ENCODE measurements at places on chromosomes 5 and 9.

- no peak for DNase-seq
Observed at GRCh38 chr5:60972231-60972630, 27.2 kb downstream of the NDUFAF2 start.

DNA sequence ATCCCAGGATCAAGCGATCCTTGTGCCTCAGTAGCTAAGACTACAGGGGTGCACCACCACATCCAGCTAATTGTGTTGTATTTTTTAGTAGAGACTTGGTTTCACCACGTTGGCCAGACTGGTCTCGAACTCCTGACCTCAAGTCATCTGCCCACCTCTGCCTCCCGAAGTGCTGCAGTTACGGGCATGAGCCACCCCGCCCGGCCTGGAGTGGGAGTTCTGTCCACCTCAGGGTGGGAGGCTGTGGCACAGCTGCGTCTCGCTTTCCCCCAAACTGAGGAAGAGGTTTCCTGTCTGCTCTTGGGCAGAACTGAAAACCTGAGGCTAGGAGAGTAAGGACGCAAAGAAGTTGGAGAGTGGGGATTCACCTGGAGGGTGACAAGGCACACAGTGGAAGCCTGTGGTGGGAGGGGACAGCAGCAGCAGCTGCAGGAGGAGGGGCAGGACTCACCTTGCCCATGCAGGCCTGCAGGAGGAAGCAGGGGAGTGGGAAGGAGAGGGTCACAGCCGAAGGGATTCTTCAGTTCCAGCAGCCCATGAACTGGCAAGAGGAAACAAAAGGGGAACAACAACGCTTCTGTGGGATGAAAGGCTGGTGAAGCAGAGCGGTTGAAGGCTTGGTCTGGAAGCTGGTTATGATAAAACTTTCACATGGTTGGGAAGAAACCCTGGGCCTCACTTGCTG, 181.4 kb downstream of the GAS1 start:
- DNase-seq = no peak

- no peak for DNase-seq
Observed at GRCh38 chr9:114588651-114589526, 1.3 kb downstream of the ATP6V1G1 start.

- peak; percentile 47 for DNase-seq
Observed at GRCh38 chr9:133944746-133945135, 47.4 kb downstream of the VAV2 start.

- DNase-seq = no peak
Observed at GRCh38 chr9:134494273-134494815, 147.3 kb upstream of the COL5A1 start.

DNA sequence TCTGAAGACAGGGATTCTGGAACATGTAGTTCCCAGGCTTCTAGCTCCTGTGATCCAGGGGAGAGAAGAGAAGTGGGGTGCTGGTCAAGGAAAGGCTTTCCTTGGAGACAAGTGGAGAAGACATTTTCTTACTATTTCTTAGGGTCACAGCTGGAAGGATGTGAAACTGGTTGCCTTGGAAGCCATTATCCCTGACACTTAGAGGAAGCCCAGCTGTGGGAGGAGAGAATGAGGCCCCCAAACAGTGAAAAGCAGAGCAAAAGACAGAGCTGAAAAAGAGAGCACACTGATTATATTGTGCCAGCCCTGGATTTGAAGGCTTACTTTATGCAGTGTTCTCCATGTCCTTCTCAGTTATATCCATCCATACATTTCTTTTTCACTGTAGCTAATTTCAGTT, 17.5 kb upstream of the SHB start:
- DNase-seq = no peak

GRCh38 chr5:76807296-76807695, 11.5 kb upstream of the F2RL1 start:
- DNase-seq = peak; percentile 54

DNA sequence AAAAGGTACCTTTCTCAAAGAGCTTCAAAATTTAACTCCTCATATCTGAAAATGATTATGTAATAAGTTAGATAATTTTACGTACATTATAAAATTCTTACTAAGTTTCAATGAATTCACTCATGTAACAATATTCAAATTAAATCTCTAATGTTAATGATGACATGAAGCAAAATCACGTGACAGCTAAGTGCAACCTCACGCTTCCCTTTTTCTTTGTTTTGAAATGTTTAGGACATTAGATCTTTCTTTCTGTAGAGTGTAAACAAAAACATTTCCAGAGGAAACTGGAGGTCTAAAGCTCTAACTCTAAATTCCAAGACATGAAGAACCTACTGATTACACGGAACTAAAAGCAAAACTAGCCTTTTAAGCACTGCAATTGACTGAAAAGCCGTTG, 227.3 kb upstream of the TBCA start:
- no peak for DNase-seq

GRCh38 chr5:77255617-77256016, 45.1 kb downstream of the PDE8B start:
- DNase-seq = no peak

DNA sequence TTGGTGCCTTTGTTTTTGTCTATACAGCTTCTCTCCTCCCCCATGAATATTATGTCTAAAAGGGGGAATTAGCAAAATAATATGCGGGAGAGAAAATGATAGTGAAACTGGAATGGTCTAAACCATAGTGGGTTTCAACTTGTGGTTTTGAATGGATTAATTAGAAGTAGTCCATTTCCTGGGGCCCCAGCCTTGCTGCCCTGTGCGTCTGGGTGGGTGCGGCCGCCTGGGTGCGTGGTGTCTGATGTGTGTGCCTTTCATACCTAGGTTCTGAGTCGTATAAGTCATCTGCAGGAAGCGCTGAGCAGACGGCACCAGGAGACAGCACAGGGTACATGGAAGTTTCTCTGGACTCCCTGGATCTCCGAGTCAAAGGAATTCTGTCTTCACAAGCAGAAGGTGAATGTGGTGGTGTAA, 120.0 kb upstream of the CACNA1B start:
- DNase-seq = peak; percentile 27

- no peak for DNase-seq
Observed at GRCh38 chr9:123447934-123448646, 92.1 kb downstream of the CRB2 start.

- no peak for DNase-seq
Observed at GRCh38 chr5:6722015-6722414, 8.8 kb downstream of the TENT4A start.

DNA sequence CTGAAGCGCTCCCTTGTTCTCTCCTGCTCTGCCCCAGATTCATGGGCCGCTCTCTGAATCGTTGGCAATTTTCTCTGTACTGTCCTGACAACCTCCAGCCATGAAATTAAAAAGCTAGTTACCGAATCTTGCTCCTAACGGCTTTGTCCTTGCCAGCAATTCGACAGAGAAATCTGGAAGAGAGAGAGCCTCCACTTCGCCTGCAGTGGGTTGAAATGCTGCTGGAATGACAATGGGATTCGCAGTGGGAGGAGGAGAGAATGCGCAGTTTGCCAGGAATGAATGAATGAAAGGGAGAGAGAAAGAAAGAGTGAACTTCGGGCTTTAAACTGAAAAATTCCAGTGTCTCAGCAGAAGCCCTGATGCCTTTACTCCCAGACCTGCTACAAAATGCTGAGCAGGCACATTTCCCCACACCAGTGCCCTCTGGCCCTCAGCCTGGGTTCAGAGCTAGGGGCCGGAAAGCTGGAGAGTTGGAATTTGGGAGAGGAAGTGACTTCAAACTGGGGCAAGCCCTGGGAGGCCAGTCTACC, 11.5 kb upstream of the BOD1 start:
- no peak for DNase-seq

- DNase-seq = no peak
Observed at GRCh38 chr9:129498451-129499384, 122.2 kb downstream of the C9orf50 start.

GRCh38 chr9:68540712-68541535, at the start of gene TMEM252:
Gene TMEM252, minus strand, starts transcription at chr9:68540883. Its CDS starts 69 bp downstream, at chr9:68540814.
- DNase-seq = no peak

DNA sequence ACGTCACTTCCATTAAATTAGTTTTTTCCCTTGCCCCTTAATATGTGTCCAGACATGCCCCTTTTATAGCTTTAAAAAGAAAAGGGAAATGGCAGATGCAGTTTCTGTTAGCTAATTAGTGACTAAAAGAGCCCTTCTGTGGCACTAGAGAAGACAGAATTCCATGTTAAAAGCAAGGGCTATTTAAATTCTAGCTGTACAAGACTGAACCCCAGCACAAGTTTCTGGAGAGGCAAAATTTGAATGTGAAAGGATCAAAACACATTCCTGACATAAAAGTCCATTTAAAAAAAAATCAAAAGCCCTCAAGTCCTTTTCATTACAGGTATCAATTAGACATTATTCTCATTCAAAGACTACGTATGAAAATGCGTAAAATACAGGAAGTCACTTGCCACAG, 78.7 kb downstream of the HAPLN1 start:
- no peak for DNase-seq

- DNase-seq = no peak
Observed at GRCh38 chr5:126499853-126500342, 76.7 kb downstream of the GRAMD2B start.

DNA sequence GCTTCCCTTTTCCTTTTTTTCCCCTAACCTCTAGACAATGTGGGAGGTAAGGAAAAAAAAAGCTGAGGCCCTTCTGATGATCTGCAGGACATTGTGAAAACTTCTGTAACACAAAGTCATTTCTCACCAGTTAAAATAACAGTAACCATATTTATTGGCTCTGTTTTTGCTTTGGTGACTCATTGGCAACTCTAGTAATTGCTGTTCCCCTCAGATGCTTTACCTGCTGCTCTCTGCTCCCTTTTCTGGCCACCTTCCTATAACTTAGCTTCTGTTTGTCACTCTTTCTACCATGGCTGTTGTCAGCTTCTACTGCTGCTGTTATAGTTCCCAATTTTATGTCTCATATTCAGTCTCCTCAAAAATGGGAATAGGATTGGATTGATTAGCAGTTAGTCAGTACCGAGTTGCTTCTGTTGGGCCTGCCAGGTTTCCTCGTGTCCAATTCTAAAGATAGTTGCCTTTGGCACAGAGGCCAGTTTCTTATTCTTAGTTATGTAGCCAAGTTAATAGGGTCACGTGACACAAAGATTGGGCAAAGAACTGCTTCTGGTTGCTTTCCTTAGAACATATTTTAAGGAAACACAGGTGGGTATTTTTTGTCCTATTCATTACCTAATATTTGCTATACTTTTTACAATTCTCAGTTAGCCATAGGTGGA, 16.8 kb downstream of the SCAMP1 start:
- no peak for DNase-seq

DNA sequence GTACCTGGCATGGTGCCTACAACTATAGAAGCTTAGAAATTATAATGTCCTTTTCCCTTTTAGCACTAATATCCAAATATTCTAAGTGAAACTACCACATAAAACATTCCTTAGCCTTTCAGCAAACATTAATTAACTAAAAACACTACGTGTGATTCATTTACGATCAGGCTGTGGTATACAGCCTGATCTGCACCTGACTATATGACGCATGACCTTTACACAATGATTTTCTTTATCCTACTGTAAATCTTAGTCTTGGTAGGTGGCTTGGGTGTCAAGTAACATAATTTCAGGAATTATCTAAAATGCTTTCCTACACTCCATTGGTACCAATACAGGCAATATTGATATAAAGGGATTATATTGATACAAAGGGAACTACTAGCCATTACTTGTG, 686.7 kb downstream of the DTWD2 start:
- DNase-seq = no peak

DNA sequence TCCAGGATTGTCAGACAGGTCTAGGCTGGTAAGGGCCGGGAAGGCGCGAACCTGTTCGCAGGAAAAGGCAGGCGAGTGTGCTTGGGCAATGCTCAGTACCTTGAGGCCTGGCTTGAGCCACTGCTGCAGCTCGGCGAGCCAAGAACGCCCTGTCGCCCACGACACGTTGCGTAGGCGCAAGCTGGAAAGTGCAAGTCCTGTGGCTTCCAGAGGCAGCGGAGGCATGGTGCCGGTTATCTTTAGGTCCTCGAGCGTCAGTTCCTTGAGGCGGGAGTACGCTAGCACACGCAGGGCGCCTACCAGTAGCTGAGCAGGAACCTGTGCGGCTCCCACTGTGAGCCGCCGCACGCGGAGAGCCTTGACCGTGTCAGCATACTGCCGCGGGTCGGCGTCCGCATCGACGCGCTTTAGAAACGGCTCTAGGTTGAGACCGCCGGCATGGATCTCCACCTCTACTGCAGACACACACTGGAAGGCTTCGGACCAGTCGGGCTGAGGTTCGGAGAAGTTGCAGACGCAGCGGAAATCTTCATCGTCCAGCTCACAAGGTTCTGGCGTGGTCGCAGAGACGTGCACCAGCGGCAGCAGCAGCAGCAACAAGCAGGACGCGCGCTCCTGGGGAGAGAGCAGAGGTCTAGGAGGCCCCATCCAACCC, 482 bp downstream of the CD14 start:
- DNase-seq = no peak

DNA sequence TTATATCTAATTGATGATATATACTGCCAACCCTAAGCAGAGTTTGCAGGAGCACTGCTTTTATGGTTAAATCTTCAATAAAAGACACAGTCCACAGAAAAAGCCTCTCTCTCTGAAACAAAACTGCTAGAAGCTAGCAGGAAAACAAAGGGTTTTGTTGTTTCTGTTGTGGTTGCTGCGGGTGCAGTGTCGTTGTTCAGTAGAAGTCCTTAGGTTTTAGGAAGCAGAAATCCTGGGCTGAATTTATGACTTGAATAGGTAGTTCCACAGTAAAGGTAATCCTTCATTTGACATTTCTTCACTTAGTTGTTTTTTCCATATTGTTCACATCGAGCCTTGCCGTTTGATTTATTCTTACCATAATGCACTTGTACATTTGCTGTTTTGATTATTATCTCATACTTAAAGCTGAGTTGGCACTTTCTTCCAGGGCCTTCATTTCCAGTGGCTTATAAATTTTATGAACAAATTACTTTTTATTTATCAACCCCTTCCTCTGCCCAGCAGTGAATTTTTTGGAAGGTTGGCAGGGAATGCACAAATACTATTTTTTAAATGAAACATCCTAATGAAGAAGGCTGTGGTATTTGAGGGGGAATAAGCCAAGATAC, 209.6 kb upstream of the SLC30A5 start:
- DNase-seq = no peak

- no peak for DNase-seq
Observed at GRCh38 chr5:171578049-171578828, 158.8 kb downstream of the FGF18 start.

- DNase-seq = no peak
Observed at GRCh38 chr9:129778469-129778868, 24.5 kb upstream of the TOR1B start.
